ENCODE measurements at places on chromosomes 4 and X.

DNA sequence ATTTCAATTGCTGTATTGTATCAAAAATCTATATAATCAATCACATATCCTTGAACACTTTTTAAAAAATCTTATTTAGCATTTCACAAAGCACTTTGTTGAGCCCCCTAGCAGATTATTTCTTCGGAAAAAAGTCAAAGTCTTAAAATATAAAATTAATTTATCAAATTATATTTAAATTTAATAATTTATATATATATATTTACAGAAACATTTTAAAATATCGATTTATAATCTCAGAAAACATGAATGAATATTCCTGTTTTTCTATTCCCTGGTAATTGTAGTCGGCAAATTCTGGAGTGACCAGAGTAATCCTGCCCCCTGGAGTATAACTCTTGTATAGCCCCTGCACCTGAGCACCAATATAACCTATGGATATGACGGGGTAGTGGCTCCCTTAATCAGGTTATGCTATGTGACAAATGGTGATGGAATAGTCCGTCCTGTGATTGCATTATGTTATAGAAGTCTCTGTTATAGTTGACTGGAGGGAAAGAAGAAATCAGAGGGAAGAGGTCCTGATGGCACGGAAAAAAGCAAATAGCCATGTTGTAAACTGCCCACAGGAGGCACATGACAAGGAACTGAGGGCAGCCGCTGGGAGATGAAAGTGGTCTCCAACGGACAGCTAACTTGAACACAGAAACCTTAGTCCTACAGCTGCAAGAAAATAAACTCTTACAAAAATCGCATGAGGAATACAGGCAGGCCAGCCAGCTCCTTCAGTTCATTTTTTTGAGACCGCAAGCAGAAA, 1092.3 kb downstream of the ARAP2 start:
- no peak for ATAC-seq

GRCh38 chr4:184115399-184115798, 102.3 kb downstream of the ENPP6 start:
- no peak for ATAC-seq

DNA sequence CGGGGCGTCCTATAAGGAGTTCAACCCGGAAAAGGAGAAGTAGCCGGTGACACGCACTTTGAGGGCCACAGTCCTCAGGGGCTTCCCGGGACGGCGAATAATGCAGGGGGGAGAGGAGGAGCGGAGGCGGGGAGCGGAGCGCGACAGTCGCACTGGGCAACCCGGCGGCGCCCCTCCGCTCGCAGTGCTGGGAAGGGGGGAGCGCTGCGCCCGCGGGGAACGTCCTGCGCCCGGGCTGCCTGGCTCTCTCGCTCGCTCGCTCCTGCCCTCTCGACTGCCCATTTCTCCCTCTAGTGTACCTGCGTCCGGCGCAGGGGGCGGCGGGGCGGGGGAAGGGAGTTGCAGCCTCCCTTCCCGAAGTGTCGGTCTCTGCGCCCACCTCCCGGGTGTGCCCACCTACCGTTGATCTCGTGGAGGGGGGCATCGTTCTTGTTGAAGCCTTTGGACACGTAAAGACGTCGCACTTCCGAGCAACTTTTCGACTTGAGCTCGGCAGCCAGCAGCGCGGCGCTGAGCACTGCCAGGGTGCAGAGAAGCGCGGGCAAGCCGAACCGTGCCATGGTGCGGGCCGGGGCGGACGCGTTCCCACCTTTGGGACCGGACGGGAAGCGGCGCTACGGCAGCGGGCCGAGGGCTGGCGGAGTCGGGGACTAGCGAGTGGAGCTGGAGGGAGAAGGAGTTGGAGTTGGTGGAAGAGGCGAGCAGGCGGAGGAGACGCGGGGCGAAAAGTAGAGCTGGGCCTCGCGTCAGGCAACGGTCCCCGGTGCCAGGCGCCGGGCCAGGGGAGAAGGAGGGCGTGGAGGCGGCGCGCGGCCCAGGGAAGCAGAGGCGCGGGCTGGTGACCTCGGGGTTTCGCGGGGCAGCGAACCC, 648 bp downstream of the GPC4 start:
- ATAC-seq, result no peak

- no peak for ATAC-seq
Observed at GRCh38 chr4:26077756-26078155, 163.7 kb downstream of the SMIM20 start.

DNA sequence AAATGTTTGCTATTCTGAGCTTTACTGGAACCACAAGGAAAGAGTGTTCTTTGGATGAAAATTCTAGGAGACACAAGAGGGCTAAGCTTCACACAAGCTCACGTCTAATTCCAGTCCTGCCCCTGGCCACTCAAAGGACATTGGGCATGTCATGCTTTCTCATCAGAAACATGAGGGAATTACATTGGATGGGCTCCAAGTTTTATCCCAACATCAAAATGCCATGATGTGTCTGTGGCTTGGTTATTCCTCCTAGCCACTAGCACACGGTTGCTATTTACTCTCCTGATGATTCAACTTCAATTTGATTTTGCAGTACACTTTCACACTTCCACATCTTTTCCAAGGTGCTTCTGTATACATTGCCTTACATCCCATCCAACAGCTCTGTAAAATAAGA, 149.6 kb upstream of the FAM9B start:
- ATAC-seq, result no peak
